ENCODE measurements at places on chromosomes 2 and 18.

- no peak for DNase-seq
Observed at GRCh38 chr2:96580771-96581170, 44.2 kb downstream of the ARID5A start.

DNA sequence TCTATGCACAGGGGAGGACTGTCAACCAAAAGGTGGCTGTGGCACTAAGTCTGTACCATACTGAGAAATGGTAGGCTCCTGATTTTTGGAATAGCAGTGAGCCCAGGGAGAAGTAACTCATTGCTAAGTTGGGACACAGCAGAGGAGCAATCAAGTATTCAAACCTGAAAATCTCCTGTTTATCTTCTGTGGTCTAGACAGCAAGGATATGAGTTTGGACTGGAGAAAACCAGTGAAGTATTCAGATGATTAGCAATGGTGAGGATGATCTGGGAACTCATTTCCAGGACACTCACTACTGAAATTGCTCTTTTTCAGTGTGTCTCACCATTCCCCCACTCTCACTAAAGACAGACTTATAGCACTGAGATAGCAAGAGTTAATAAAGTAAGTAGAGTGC lies 112.0 kb downstream of the GULP1 start:
- DNase-seq, result no peak

- no peak for DNase-seq
Observed at GRCh38 chr18:32847691-32848090, 74.9 kb upstream of the KLHL14 start.

GRCh38 chr2:9975328-9975727 lies 23.8 kb downstream of the GRHL1 start:
- DNase-seq, result no peak

All from epithelial cell of prostate (primary cell).